ENCODE measurements at places on chromosomes 12 and 14.

GRCh38 chr12:32366714-32367113 lies 32.6 kb upstream of the FGD4 start:
- no peak for DNase-seq

GRCh38 chr12:21545557-21545956 lies 19.5 kb downstream of the SPX start:
- DNase-seq: no peak

- no peak for DNase-seq
Observed at GRCh38 chr12:19316425-19316824, 122.9 kb upstream of the AEBP2 start.

DNA sequence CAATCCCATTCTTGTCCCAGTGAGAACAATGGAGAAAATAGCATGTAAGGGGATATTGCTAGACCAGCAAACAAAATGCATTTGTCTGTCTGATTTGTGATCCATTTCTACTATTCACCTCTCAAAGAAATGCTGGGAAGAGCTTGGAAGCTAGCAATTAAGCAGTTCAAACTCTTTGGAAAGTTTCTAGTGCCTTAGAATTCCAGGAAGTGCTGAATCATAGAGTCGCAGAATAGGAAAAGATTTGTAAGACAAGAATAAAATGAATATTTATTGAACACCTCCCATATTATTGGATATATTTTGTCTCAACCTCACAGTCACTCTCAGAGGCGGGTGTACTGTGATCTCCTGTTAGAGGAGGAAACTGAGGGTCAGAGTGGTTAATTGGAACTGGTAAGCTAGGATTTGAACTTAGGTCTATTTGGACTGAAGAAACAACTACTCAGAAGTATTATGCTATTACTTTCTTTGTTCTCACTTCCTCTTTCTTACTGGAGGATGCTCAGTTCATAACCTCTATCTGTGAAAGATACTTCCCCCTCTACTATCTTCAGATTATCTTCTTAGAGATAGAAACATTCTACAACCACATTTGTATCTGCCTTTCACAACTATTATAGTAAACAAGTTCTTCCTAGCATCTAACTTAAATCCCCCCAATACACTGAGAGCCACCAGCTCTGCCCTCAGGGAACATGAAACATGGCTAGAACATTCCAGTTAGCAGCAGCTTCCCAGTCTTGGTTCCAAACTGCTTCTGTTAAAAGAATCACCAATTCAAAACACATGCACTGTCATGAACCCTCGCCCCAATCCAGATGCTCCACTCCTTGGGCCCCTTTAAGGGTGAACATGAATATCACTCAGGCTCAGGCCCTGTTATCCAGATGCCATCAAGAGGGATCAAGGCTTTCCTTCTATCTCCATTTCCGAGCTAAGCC lies 64.2 kb downstream of the DRAM1 start:
- DNase-seq: no peak

DNA sequence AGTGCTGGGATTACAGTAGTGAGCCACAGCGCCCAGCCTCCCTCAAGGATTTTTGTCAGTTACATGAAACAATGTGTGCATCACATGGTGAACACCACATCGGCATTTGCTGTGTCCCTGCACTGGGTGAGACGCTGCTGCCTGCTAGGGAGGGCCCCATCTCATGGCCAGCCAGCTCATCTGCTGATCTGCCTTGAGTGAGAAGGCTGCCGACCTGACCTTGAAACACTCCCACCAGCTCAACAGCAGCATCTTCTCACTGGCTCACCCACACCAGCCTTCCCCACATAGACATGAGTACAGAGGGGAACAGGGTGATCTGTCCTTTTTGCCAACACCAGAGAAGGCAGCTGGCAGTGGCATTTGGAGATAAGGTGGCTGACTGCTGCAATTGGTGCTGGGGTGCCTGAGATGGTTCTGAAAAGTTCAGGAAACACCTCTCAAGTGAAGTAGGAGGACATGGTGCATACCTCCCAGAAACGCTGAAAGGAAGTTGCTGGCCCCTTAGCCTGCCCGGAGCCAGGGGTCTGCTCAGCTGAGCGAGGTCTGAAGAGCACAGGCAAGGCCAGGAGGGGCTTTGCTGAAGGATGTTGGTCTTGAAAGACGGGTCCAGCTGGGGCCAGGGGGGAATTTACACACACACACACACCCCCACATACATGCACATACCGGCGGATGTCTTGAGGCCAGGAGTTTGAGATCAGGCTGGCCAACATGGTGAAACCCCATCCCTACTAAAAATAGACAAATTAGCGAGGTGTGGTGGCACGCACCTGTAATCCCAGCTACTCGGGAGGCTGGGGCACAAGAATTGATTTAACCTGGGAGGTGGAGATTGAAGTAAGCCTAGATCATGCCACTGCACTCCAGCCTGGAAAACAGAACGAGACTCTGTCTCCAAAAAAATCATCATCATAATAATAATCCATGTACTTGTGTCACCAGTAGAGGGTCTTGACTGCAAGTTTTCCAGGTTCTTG lies 14.3 kb upstream of the PPP1R13B start:
- DNase-seq: no peak

DNA sequence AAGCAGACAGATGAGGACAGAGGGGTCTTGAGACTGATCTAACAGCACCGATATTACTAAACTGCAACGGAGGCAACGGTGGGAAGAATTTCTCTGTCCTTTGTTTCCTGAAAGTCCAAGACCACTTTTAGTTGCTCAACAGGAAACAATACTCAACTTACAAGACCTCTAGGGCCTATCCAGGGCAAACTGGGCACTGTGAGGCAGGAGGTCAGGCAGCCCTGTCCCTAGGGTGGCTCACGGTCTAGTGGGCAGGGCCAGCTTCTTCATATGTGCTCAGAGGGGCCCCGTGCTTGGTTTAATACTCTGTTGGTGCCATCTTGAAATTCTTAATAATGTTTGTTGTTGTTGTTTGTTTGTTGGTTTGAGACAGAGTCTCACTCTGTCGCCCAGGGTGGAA lies 14.2 kb downstream of the SSH1 start:
- no peak for DNase-seq

- no peak for DNase-seq
Observed at GRCh38 chr12:52630008-52630500, 11.7 kb upstream of the KRT73 start.

DNA sequence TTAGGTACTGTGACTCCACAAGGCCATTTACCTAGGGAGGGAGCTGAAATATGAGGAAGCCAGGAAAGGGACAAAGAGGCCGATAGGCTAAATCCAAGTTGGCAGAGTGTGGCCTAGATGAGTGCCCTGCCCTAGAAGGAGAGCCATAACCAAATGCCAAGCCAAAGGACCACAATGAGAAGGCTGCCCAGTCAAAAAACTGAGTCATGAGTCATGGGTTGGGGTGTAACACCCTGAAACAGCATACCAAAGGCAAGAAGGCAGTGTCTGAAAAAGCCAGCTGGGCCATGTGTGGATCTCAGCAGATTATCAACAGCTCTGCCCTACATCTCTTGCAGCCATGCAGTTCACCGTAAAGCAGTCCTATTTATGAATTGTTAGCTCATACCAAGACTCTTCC lies 171.7 kb downstream of the PHLDA1 start:
- no peak for DNase-seq

- DNase-seq: no peak
Observed at GRCh38 chr14:56666716-56667115, 87.1 kb downstream of the TMEM260 start.

DNA sequence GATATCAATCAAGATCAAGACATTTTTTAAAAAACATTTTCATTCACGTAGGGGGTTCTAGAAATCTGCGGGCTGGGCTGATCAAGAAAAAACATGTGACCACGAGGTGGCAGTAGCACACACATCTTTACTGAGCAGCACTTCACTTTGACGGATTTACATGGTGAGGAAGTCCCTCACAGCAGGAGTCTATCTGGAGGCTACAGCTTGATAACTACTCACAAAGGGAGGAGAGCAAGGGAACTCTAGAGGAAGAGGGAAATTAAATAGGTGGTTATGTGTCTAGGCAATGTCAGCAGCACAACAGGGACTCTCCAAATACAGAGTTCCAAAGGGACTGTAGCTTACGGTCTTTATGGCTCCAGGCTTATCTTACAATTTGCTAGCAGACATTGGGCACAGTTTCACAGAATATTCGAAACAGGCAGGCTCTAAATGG lies 248.1 kb downstream of the DPY19L2 start:
- peak; percentile 39 for DNase-seq

- no peak for DNase-seq
Observed at GRCh38 chr12:130965668-130966067, 12.0 kb downstream of the ADGRD1 start.

- no peak for DNase-seq
Observed at GRCh38 chr14:104274806-104275205, 136.4 kb downstream of the KIF26A start.

DNA sequence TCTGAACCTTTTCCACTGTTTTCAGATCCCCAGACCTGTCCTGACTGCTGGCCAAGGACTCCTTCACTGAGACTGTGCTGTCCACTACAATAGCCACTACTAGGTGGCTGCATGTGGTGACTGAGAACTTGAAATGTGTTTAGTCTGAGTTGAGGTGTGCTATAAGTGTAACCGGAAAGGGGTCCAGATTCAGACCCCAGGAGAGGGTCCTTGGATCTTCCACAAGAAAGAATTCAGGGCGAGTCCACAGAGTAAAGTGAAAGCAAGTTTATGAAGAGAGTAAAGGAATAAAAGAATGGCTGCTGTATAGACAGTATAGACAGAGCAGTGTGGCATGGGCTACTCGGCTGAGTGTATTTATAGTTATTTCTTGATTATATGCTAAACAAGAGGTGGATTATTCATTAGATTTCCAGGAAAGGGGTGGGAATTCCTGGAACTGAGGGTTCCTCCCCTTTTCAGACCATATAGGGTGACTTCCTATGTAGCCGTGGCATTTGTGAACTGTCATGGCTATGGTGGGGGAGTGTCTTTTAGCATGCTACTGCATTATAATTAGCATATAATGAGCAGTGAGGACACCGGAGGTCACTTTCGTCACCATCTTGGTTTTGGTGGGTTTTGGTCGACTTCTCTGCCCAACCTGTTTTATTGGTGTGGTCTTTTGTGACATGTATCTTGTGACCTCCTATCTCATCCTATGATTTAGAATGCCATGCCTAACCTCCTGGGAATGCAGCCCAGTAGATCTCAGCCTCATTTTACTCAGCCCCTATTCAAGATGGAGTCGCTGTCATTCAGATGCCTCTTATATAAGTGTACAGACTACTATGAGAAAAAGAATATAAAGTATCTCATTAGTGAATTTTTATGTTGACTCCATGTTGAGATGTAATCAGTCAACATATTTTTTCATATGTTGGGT lies 70.0 kb upstream of the SRSF5 start:
- DNase-seq: peak; percentile 60

DNA sequence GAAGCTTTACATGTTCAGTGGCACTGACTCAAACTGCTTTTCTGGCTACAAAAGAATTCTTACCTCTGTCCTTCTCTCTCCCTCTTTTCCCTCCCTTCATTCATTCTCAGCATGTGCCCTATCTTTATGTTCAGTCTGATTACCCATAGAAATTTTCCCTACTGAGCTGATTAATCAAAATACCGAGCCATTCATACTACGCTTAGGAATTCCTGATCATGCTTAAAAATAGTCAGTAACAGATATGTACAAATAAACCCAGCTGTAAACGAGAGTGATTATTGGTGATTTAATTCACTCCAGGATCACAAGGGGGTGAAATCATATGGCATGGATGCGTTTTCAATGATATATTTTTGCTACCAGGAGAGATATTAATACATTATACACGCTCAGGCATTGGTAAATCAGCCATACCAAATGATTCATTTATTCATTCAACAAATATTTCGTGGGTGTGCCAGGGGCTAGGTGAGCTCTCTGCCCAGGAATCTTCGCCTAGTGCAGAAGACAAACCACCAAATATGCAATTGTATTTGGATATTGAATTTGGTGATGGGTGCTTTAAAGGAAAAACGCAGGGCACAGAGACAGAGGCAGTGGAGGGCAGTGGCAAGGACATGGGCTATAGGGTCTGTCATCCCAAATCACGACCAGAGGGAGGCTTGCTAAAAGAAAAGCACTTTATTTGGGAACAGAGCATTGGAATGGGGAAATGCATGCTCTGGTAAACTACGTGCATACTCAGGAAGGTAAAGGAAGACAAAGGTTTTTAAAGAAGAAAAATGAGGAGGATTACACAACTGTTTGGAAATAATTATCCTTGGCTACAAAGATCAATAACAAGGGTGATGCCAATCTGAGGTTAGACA lies 13.9 kb upstream of the VRK1 start:
- no peak for DNase-seq

GRCh38 chr12:113214895-113215400 lies 6.3 kb upstream of the TPCN1 start:
- DNase-seq: no peak

DNA sequence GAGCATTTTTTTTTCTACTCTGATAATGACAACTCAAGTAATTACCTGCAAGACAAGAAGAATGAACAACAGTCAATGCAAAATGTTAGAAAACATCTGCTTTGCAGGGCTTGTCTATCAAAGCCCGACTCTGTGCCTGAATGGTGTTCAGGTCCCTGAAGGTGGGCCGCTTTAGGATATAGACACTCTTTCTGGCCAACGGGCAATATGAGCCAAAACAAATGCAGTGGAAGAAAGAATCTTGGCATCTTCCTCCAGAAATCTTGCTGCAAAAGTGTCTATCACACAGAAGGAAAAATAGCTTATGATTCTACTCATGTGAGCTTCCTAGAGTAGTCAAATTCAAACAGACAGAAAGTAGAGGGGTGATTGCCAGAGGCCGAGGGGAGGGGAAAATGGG lies 32.7 kb downstream of the FOS start:
- DNase-seq: no peak

- DNase-seq: no peak
Observed at GRCh38 chr12:50533971-50534370, 29.2 kb downstream of the DIP2B start.

GRCh38 chr14:22544881-22545420 lies 44.1 kb downstream of the DAD1 start:
- no peak for DNase-seq

DNA sequence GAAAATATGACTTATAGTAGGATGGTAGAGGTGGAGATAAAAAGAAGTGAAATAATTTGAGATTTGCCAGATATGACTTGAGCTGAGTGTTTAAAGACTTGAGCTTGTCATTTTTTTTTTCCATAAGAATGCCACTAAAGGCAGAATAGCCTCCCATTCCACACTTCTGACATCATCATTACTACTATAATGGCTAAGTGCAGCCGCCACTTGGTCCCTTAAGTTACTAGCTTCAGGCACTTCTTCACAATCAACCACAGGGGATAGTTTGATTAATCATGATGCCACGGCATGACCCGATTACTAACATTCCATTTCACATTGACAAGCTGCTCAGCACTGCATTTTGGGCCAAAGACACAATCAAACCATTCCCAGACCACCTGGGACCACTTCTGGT lies 127.9 kb downstream of the EFCAB11 start:
- no peak for DNase-seq

DNA sequence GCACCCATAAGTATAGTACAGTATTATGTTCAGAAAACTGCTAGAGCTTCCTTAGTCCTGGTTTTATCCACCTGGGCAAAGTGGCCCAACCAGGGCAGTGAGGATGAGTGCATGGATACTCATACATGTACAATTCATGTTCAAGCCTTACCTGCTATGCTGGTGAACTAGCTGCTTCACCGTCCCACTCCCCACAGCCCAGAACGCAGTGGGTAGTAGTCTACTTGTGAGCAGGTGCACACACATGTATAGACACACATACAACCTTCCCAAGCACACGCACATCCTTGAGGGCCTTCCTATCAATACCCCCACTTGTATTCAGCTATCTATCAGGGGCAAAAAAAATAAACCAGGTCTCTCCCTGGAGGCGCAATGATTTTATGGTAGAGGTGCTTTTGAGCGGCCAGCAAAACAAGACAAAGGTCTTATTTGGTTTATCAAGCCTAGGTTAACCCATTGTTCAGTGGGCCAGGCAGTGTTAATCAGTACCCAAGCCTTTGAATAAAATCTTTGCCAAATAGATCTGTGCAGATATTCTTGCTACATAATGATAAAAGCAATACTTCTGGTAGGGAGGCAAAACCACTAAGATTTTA lies 69.8 kb downstream of the ZFP36L1 start:
- no peak for DNase-seq

All from hematopoietic multipotent progenitor cell treated with erythropoietin and hydrocortisone succinate and interleukin-3 and kit ligand, for 17 days (in vitro differentiated cells).